ENCODE measurements at places on chromosomes 4 and X. TPM values are rescaled to one million over a fixed set of nuclear protein-coding genes. Genes with fewer than 3 reads are reported as not detected.

- DNase-seq: no peak
Measured at GRCh38 chr4:45350438-45350837, 624.1 kb upstream of the GNPDA2 start.

DNA sequence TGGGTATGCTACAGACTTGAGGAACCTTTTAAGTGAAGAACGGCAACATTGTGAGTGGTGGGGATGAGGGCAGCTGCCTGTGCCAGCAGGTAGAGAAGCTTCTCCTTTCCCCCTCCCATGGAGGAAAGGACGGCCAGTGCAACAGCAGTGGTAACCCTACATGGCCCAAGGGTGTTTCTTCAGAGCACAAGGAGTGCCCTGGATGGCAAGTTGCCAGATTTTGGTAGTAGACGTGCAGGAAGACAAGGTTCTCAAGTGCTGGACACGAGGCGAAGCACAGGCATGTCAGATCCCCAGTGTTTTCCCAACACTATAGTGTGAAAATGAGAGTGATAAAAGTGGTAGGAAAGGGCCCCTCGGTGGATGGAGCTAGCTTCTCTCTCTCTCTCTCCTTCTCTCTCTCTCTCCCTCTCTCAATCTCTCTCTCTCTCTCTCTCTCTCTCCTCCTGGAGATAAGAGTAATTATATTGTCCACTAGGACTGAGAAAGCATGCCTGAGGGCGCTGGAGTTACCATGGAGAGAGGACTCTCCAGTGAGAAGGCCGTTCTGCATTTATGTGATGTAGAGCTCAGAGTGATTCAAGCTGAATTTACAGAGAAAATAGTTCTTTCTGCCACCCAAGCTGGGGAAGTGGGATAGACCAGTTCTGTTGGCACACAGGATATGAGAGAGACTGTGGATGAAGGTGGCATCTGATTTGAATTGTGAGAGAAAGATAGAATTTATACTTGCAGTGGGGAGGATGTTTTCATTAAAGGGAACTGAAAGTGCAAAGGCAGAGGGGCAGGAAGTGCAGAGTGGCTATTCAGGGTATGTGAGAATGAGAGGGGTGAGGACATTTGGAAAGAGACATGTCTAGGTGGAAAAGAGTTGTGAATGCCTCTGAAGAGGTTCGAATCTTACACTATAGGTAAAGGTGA, 25.7 kb upstream of the TRPC3 start:
- DNase-seq: no peak

DNA sequence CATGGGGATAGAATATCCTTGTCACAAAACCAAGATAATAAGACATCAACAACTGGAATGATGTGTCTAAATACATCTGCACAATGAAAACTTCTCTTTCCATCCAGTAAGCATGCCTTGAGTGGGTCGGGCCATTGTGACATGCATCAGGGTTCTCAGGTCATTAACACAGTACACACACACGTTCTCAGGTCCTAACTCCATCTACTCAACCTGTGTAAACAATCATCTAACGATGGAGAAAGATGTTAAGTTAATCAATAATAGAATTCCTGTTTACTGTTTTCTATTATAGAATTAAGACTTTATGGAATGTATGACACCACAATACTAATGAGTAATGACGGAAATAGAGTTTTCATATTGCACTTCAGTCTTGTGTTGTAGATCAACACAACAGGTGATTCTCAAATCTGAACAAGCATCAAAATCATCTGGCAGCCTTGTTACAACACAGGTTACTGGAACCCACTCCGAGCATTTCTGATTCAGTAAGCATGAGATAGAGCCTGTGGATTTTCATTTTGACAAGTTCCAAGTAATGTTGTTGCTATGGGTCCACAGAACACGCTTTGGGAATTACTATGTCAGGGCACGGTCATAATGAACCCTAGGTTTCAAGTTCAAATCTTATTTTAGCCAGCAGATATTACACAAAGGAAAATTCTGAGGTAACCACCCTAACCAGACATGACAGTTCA, 315.8 kb upstream of the TEX13C start:
- no peak for DNase-seq

DNA sequence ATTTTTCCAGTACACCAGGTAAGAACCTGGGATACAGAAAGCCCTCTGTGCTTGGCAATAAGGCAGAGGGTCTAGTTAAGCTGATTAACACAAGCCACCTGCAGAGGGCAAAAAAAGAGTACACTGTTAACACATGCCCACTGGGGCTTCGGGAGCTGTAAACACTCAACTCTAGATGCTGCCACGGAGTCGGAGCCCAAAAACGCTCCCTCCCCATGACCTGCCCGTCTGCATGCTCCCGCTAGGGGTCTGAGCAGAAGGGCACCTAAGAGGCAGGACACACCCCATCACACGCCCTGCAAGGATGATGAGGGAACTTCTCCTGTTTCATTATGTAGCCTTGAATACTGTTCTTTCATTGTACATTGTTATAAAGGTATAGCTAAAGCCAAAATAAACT, 715.6 kb upstream of the AADAT start:
- DNase-seq: no peak

DNA sequence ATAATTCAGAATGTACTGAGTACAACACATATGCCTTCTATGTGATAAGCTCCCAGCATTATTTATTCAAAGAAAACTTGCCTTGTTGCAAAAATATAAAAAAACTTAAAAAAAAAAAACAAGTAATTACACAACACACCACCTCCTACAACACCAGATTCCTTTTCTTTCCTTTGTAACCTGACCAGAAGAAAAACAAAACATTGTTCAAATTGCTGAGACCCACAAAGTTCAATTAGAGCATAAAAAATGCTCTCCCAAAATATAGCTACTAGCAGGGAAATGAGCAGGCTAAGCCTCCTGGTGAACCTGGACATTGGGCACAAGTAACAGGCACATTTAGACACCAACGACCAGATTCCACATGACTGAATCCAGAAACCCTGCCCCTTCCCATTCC, 38.3 kb downstream of the MECP2 start:
- no peak for DNase-seq

- no peak for DNase-seq
Measured at GRCh38 chrX:72366701-72367454, 61.2 kb upstream of the CITED1 start.

- no peak for DNase-seq
Measured at GRCh38 chr4:79679859-79680258, 271.8 kb upstream of the GK2 start.

DNA sequence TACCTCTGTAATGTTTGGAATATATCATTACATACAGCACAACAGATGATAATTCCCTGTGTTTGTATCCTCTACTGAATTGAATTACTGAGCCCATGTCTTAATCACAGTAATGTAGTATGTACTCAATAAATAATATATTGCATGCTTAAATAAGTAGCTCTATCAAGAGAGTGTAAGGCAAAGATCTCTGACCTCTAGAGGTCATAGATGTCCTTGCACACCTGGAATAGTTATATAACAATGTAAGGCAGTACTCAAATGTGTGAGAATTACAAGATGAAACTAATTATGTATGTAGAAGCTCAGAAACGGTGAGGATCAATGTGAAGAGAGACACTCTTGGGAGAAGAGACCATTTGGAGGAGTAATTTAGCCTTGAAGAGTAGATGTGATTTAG, 14.3 kb upstream of the GCNA start:
- DNase-seq: no peak

- no peak for DNase-seq
Measured at GRCh38 chrX:4994855-4995254, 1233.8 kb downstream of the NLGN4X start.

GRCh38 chrX:40278340-40279090, 180.8 kb upstream of the BCOR start:
- DNase-seq: no peak

DNA sequence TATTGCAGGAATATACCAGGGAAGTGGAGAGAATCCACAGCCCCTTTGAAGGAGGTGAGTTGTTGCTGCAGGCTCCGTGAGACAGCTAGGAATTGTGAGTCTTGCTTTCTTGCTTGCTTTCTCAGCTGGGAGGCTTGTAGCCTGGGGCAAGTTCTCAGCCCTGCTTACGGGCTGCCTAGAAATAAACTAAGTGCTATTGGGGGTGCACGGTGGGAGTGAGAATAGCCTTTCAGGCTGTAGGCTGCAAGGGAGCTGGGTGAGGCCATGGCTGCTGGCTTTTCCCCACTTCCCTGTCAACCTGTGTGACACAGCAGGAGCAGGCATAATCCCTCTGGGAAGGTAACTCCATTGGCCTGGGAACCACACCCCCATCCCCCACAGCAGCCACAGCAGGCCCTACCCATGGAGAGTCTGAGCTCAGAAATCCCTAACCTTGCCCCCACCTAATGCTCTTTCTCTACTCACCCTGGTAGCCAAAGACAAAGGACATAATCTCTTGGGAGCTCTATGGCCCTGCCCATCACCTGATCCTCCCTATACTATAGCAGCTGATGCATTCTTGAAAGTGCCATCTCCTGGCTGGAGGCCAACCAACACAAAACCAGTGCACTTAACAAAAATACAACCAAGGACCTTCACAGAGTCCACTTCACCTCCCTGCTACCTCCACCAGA, 113.0 kb downstream of the MMRN1 start:
- no peak for DNase-seq

DNA sequence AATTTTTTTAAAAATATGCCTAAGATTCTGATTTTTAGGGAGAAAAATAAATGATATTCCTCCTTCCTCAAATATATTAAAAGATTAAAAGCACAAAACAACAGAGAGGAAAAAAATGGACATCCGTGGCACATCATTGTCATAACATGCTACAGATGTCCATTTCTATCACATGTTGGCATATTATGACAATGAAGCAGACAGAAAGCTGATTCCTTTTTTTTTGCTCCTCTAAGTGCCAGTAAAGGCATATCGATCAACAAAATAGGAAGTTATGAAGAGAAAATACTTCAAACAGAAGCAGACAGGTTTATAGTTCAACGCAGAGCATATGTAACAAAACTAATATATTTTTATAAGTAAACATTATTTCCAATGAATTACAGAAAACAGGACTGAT, 11.2 kb downstream of the KLHL8 start:
- DNase-seq: no peak

DNA sequence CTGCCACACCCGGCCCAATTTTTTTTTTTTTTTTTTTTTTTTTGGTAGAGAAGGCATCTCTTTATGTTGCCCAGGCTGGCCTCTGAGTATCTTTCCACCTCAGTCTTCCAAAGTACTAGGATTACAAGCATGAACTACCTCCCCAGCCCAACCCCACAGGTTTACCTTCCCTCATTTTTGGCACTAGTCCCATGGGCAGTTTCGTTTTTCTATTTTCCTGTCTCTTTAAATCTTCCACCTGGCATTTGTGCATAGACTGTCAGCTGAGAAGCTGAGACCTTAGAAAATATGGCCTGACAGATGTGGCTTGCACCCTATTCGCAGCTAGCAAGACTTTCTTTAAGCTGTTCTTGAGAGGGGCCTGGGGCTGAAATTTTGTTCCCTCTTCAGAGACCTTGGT, 27.9 kb downstream of the TNIP2 start:
- no peak for DNase-seq

- no peak for DNase-seq
Measured at GRCh38 chrX:23662853-23663252, 4.4 kb upstream of the PRDX4 start.

- no peak for DNase-seq
Measured at GRCh38 chr4:37733240-37733867, 47.2 kb upstream of the RELL1 start.

DNA sequence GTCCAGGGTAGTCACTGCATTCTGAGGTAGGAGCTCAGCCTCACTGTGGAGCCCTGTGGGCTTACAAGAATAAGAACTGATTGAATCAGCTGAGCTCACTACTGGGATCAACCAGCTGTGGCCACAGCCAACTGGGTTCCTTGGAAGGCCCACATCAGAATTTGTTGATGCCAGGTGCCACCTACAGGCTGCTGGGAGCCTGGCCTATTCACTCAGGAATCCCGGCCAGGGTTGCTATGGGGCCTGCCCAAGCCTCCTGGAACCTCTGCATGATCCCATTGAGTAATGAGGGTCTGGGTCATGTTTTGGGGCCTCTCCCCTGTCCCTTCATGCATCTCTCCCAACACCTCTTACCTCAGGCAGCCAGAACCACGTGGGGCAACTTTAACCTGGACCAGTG, 53.9 kb upstream of the KIAA1210 start:
- DNase-seq: no peak

GRCh38 chr4:16051980-16052379, 31.8 kb downstream of the PROM1 start:
- no peak for DNase-seq

GRCh38 chr4:52911684-52912294, 49.7 kb downstream of the RASL11B start:
- no peak for DNase-seq

DNA sequence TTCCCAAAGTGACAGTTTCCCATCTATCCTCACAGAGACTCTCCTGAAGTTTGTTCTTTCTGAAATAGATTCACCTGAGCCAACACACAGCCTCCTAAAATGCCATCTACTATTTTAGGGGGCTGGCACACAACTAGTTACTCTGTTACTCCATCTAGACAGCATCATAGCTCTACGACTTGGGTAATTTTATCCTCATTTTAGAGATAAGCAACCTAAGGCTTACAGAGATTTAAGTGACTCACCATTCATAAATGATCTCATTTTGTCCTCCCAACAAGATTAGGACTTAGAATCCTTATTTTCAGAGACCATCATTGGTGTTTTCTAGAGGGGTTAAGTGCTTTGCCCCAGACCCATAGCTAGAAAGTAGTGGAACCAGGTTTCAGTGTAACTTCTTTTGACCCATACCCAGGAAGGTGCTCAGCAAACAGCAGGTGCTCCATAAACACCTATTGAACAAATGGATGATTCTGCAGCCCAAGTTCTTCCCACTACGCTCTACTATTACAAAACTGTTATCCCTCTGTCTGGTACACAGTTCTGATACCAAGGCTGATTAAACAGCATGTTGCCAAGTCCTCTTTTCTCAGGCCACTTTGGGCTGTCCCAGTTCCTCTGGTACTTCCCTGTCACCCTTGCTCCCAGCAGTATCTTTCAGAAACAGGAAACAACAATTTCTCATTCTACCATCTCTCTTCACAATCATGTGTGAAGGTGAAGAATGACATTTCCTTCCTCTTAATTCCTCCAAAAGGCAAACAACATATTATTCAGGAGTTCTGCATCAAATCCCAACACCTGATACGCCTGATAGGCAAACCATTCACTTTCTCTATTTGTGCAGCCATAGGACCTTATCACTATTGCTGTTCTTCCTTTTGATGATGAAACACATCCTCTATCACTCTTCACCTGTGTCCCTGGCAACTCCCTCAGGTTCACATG, 304.7 kb upstream of the TAPT1 start:
- DNase-seq: no peak

DNA sequence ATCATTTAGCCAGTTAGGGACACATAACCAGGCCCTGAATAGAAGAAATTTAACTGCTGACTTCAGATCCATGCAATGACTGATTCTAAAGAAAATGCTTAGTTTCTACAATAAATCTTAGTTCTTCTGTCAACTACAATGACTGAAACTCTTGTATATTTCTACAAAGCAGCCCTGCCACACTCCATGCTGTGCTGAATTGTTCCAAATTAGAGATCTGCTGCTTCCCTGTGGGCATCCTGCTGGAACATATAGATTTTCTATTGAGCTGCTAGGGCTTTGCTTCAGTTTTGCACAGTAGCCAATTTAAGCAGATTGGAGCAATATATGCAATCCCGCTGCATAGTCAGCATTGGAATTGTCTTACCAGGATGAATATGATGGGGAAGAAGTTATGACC, 312.8 kb upstream of the SMIM31 start:
- DNase-seq: no peak

Gene CLIC2
- 17.0 TPM for total RNA-seq

Gene RBM41
- 16.0 TPM for total RNA-seq

Gene LIMCH1
- total RNA-seq: 294 TPM

Gene ANXA10
- total RNA-seq: not detected

Gene BMP3
- not detected for total RNA-seq

Gene FRG2
- not detected for total RNA-seq

Gene H2BW2
- not detected for total RNA-seq

Gene TLR7
- 0.68 TPM for total RNA-seq

Gene GPAT3
- total RNA-seq: 33.8 TPM

Gene HPF1
- total RNA-seq: 18.4 TPM
